GM23338 (cell line): ENCODE measurements at places on chromosomes 7 and 10. TPM values are rescaled to one million over a fixed set of nuclear protein-coding genes. Genes with fewer than 3 reads are reported as not detected.

GRCh38 chr7:94483843-94484242 lies 25.8 kb upstream of the CASD1 start:
- no peaks in the 10 kb centered on the region for H3K36me3 ChIP-seq
- DNase-seq: no peak
- H3K4me1 ChIP-seq: no peaks in the 10 kb centered on the region

DNA sequence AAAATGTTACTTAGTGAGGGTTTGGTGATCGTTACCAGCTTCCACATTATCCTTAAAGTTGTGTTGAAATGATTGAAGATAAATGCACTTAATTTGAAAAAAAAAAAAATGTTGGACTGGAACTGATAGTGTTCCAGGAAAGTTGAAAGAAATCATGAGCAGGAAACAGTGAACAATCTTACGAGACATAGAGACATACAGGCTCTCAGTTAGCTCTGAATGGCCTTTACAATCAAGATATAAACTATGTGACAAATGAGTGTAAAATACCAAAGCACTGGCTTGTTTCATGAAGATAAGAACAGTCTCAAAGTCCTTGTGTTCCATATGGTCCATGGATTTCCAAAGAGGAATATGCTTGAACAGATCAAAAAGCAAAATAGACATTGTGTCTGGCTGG lies 430.1 kb upstream of the ETV1 start:
- H3K4me3 ChIP-seq: no peak overlapping the region

Gene ADRB1
- 0.24 and 0.39 TPM in 2 replicates for total RNA-seq

- H3K4me1 ChIP-seq: no peaks in the 10 kb centered on the region
- no peak overlapping the region for H3K4me3 ChIP-seq
- no peaks in the 10 kb centered on the region for H3K36me3 ChIP-seq
- H3K27ac ChIP-seq: no peak overlapping the region
- no peak for DNase-seq
Measured at GRCh38 chr7:925601-926000, 28.9 kb downstream of the ADAP1 start.

GRCh38 chr10:77041636-77042258 lies 595.9 kb downstream of the KCNMA1 start:
- no peaks in the 10 kb centered on the region for H3K36me3 ChIP-seq
- no peak overlapping the region for H3K27ac ChIP-seq
- H3K4me1 ChIP-seq: peaks cover 7% of the 10 kb centered on the region; the same call in 1 of the 2 replicates
- H3K4me3 ChIP-seq: no peak overlapping the region
- no peak for DNase-seq

- DNase-seq: no peak
- no peaks in the 10 kb centered on the region for H3K36me3 ChIP-seq
- H3K27ac ChIP-seq: no peak overlapping the region
- peaks cover 7% of the 10 kb centered on the region for H3K4me1 ChIP-seq
- H3K27me3 ChIP-seq: no peaks in the 10 kb centered on the region
Measured at GRCh38 chr7:158454631-158455030, 133.0 kb downstream of the PTPRN2 start.

GRCh38 chr7:129952086-129952652 lies 591 bp downstream of the UBE2H start:
- peak overlapping the region; percentile 95; the same call in 1 of the 2 replicates for H3K27ac ChIP-seq
- no peaks in the 10 kb centered on the region for H3K27me3 ChIP-seq
- peak overlapping the region; percentile 63 for H3K4me3 ChIP-seq
- peak; percentile 47 for DNase-seq

DNA sequence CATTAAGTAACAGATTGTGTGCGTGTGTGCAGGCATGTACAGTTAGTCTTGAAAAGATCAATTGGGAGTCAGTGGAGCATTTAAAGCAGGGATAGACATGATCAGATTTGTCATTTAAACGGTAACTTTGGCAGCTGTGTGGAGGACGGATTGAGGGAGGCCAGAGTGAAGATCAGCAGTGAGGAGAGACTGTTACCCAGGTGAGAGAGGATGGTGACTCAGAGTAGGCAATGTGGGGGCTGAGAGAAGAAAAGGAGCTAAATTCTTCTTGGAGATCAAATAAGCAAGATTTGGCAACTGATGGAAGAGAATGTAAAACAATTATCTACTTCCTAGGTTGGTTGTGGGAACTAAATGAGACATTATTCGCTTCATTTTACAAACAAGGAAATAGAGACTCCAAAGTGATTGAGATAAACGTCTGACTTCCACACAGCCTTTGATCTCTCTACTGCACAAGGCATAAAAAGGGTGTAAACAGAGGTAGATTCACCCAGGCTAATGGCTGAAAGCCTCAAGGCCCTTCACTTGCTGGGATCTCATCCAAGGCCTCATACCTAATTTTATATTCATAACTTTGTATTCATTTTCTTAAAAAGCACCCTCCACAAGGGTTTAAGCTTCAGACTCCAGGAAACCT lies 665.1 kb upstream of the GALNT17 start:
- H3K27ac ChIP-seq: no peak overlapping the region
- no peaks in the 10 kb centered on the region for H3K4me1 ChIP-seq
- H3K36me3 ChIP-seq: no peaks in the 10 kb centered on the region
- H3K4me3 ChIP-seq: no peak overlapping the region
- no peaks in the 10 kb centered on the region for H3K27me3 ChIP-seq
- DNase-seq: no peak

DNA sequence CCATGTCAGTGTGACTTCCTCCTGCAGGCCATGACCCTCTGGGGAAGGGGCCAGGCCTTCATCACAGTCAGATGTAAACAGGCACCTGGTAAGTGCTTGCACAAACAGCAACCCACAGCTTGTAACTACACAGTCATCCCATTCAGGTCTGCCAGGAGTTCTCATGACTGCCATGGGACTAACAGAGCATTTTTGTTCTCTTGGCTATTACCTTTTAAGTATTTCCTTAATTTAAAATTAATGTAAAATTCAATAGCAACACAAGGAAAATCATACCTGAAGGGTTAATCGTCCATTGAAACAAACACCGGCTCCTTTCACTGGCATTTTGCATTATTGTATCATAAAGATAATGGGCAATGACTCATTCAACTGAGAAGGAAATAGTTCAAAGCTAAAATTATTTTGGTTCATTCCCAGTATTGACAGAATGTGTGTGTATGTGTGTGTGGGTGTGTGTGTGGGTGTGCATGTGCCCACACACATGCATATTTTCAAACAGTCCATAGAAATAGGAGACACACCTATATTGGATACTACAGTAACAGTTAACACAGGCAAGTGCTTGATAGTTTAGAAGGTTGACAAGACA lies 307.9 kb downstream of the WDR11 start:
- no peak overlapping the region for H3K4me3 ChIP-seq
- no peaks in the 10 kb centered on the region for H3K4me1 ChIP-seq
- no peak for DNase-seq
- H3K27ac ChIP-seq: no peak overlapping the region
- no peaks in the 10 kb centered on the region for H3K36me3 ChIP-seq

Gene CDC14C
- 0.17 and 0.54 TPM in 2 replicates for total RNA-seq
